NB4 (cell line): ENCODE measurements at places on chromosomes 6 and 20.
A peak's percentile ranks its signal among the peaks of the same experiment; 100 is the strongest.

GRCh38 chr6:101113468-101114260 is 232.5 kb upstream of the ASCC3 start:
- DNase-seq: no peak

- DNase-seq: peak; percentile 32
Observed at GRCh38 chr20:63224412-63225081, 8.6 kb upstream of the YTHDF1 start.

GRCh38 chr6:95288251-95288650 is 289.1 kb upstream of the MANEA start:
- DNase-seq: no peak

- DNase-seq: peak; percentile 83
Observed at GRCh38 chr6:13485923-13486562, 1.4 kb downstream of the GFOD1 start.

GRCh38 chr6:159989492-159990480 is 20.9 kb downstream of the IGF2R start:
- peak; percentile 85 for DNase-seq

- DNase-seq: no peak
Observed at GRCh38 chr20:21705575-21706260, at the start of gene PAX1. Gene PAX1 (plus strand): TSS chr20:21705664. CDS start chr20:21705713, 49 bp downstream.

DNA sequence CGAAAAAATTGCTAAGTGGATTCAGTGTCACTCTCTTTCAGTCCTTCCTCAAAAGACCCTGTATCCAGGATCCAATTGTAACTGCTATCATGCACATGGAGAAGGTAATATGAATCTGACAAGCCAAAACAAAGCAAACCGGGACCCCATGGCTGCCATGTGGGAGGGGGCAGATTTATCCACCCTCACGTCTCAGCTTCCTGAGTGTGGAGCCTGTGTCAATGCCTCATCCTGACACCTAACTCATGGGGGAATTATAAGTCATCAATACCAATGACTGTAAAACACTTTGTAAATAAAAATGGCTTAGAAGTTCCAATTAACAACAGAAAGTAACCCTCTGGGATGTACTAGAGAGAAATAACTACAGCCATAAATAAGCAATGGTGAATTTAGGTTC is 174.1 kb upstream of the MCHR2 start:
- no peak for DNase-seq

DNA sequence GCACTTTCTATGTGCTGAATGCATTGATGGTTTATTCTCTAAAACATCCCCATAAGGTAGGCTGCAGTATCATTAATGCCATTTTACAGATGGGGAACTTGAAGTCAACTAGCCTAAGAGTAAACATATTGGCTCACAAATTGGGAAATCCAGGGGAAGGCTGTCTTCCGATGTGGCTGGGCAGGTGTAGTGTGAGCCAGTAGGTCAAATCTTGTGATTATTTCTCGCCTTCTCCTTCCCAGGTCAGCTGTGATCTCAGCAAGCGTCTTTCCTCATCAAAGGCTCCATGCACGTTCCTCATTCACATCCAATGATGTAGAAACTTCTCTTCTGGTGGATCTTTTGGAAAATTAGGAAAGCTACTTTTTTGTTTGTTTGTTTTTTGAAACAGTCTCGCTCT is 94.1 kb upstream of the SHLD1 start:
- DNase-seq: no peak
